Fibroblast of skin of abdomen (primary cell): ENCODE measurements at places on chromosomes 3 and 15.
A peak's percentile ranks its signal among the peaks of the same experiment; 100 is the strongest.

- DNase-seq: peak; percentile 31
Observed at GRCh38 chr15:61173899-61174689, 55.0 kb downstream of the RORA start.

DNA sequence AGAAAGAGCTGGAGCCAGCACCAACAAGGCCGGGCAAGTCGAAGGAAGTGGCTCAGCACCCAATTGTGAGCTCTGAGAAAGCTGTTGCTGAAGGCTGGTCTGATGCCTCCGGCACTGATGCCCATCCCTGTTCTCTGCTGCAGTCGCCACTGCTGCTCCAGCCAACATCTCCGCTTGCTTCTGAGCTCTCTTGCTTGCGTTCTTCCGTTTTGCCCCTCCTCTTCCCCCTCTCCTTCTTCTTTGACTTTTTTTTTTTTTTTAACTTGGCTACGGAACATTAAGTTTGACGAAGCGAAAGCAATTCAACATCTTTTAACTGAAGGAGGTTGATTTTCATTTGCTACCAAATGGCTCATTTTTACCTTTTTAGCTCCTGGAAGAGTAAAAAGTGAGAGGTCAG lies 442.9 kb downstream of the MCTP2 start:
- DNase-seq: no peak

GRCh38 chr15:73849641-73850040 lies 23.7 kb upstream of the TBC1D21 start:
- no peak for DNase-seq

DNA sequence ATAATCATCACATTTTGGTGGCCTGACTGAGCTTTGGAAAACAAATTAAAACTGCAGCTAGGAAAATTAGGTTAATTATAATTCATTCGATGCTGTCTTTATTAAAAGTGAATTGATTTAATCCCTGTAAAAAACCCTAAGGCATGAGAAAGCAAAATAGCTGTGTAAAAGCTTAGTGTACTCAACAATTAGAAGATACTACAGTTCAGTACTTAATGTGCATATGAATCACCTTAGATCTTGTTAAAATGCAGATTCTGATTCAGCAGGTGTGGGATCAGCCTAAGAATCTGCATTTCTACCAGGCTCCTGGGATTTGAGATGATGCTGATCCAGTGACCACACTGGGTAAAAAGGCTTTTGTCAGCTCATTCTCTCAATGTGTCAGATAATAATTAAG lies 559.9 kb upstream of the GOLIM4 start:
- no peak for DNase-seq

DNA sequence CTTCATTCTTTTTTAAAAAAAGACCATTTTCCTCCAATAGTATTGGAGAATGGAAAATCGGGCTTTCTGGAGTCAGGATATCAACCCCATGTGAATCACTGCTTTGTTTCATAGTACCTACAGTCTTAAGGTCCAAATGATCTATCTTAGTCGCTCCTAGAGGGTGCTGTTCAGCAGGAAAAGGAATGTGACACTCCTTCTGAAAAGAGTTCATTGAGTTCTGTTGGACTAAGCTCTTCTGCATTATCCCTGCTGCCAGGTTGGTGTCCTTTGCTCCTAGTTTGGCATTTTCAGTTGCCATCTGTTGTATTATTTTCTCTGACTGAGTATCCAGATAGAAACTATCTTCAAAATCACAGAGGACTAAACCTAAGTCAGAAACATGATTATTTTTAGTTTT lies 57.2 kb downstream of the POLQ start:
- DNase-seq: no peak

DNA sequence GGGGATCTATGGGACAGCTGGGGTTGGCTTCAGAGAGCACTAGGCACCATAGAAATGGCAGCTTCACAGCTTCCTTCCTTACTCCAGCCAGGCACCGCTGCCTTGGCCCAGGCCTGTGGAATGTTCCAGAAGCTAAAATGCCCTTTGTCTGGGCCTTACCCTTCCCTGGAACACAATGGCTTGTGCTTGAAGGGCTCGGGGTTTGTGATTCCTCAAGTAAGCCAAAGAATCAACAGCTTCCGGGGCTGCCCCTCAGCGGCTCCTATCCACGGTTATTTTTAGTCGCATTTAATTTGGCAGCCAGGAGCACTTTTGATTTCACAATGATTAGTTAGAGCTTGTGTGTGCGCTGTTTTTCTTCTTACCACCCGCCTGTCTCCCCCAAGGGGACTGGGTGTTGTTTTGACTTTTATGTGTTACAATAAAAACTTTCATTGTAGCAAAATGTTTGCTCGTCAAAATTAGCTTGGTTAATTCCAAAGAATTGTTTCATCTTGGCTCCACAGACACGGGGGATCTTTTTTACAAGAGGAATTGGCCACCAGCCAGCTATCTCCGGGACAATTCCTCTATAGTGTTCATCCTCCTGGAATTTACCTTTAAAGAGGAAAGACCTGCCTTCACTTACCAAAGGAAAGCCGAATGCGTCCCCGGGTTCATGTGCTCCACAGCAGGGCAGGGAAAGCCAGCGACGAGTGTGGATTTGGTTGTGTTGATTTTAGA lies 73.8 kb downstream of the TLE3 start:
- DNase-seq: peak; percentile 77

DNA sequence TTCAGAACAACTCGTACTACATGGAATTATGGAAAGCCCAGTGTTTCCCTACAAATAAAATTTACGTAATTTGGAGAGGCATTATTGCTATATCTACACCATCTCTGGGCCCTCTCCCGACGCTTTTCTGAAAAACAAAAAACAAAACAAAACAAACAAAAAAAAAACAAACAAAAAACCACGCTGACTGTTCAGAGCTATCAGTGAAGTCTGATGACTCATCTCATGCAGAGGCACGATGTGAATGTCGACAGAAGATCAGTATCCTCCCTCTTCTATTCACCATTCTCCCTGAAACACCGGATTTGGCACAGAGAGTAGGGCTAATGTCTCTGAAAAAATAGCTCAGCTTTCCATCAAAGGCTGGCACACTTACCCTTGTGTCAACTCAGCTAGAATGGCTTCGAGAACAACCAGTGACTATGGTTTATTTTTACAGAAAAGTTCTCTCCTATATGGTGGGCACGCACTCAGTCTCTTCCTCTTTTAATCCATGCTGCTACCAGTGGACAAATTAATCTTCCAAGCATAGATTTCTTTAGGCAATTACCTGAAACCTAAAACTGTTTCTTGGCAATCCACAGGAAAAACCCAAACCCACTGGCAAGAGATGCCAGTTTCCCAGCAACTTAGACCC lies 1.5 kb downstream of the CRBN start:
- DNase-seq: no peak

DNA sequence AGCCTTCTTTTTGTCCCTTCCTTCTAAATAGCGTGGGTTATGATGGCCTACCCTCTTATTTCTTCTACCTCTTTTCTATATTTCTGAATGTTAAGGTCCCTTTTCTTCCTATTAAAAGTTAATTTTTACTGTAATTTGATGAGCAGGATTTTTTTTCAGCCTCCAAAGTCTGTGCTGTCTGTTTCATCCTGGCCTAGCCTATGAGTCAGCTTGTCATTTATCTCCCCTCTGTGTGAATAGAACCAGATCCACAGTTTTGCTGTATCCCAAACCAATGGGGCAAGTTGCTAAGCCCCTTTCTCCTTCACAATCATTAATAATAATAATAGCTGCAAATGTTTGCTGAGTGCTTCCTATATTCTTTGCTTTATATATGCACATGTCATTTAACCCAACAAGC lies 18.1 kb upstream of the C3orf38 start:
- DNase-seq: peak; percentile 16

GRCh38 chr15:40115670-40116093 lies 7.0 kb upstream of the BMF start:
- no peak for DNase-seq

DNA sequence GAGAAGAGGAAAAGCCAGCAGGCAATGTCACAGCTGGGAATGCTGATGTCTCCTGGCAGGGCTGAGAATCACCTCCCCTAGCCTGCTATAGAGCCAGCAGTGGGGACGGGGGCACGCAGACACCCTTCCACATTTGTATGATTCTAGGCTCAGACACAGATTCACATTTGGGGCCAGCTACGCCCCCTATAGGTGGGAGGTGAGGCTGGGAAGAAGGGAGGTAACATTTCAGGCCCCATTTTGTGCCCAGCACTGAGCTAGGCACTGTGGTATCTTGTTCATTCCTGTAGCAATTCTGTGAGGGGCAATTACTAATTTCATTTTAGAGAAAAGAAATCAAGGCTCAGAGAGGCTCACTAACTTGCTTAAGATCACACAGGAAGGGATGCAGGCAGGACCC lies 15.9 kb upstream of the ACAD9 start:
- no peak for DNase-seq

GRCh38 chr3:134665243-134665642 lies 14.4 kb upstream of the KY start:
- no peak for DNase-seq

GRCh38 chr3:107796791-107797190 lies 274.0 kb downstream of the BBX start:
- peak; percentile 72 for DNase-seq

GRCh38 chr15:94736236-94736635 lies 504.9 kb downstream of the MCTP2 start:
- no peak for DNase-seq

DNA sequence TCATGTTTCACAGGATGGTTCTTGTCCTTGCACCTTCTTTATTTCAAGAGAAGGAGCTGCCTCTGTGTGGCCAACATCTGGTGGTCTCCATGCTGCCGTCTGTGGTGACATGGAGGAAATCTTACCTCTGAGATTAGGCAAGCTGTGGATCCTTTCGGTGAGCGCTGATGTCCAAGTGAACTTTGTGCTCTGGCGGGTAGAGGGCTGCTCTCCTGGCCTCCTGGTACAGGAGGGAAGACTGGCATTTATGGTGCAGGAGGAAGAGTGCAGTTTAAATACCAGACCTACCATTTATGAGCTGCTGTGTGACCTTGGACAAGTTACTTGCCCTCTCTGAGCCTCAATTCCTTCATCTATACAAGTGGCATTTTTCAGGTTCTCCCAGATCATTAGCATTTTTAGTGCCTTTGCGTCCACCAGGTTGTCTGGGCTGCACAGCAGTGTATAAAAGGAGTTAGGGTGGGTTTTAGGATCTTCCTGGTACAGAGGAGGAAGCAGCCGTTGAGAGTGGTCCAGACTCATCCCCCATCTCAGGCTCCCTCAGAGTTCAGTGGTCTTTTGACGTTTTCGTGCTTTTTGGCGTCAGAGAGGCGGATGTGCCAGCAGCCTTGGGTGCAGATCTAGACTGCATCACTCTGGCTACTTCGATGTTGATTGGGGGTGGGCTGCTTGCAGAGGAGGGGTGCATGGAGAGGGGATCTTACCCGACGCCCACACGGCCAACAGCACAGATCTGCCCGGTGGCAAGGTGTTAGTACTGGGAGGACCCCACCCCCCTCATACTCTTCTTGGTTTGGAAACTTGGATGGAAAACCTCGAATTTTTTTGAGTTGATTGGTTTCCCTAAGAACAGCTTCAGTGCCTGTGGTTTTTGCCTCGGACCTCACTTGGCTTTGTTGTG lies 162.2 kb downstream of the ITPR1 start:
- no peak for DNase-seq

DNA sequence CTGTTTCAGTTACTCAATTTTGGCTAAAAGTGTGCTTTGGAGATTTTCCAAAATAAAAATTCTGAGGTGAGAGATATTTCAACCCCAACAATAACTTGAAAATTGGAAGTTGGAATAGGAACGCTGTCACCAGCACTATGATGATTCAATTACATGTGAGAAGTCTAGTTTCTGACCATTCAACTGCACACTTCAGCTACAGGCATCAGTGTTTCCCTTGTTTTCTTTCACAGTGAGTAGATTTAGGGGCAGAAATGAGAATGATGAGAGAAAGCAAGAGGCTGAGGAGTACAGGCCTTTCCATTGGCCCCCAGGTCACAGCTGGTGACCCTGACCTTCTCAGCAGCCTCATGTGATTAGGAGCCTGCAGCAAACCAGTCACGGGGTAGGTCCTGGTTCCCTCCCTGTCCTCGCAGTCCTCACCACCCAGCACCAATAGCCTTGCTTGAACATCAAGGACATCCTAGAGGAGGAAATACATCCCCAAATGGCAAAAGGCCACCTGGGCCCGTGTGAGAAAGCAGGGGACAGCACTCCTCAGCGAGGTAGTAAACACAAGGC lies 10.0 kb upstream of the FILIP1L start:
- no peak for DNase-seq

DNA sequence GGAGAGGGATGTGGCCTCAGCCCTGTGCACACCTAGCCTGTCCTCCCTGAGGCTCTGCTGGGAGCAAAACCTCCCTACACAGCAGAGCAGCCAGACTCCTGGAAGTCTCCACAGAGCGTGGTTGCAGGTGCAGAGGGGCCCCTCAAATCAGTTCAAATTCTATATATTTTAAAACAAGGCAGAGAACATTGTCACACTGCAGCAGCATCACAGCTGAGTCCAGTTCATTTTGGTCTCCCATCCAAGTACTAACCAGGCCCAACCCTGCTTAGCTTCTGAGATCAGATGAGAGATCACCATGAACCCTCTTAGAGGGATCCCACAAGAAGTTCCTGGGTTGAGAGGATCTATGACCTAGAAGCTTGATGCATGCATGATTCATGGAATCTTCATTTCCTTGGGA lies 331.0 kb upstream of the RGMA start:
- no peak for DNase-seq

DNA sequence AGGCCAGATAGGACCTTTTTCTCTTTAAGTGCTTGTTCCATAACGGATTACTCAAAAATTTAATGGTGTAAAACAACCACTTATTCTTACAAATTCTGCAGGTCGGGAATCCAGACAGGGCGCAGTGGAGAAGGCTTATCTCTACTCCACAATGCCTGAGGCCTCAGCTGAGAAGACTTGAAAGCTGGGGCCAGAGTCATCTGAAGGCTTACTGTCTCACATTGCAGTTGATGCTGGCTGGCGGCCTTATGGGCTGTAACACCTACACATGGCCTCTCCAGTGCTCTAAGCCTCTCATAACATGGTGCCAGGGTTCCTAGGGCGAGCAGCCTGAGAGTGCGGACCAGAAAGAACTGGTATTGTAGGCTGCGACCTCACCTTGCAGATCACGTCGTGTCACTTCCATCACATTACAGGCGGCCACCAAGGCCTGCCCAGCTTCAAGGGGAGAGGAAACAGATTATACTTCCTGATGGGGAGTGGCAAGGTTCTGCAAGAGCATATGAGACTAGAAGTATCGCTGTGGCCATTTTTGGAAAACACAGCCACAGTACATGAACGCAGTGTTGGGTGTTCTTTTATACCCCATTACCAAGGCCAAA lies 32.4 kb downstream of the CMTM7 start:
- no peak for DNase-seq

DNA sequence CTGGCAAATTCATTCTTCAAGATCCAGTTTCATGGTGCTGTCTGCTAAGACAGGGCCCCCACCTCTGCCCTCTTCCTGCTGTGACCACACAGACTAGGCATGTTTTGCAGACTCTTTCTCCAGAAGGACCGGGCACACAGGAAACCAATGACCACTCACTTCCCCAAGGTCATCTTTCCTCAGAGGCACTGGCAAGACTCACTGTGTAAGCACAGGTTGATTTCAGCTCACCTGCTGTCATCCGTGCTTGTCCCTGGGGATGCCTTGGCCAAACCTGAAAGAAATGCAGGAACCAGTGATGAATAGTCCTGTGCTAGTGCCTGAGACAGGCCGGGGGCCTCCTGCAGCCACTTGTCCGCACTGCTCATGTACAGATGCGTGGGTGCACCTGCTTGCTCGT lies 33.5 kb downstream of the ALS2CL start:
- no peak for DNase-seq

GRCh38 chr3:33388374-33389100 lies 51.7 kb downstream of the UBP1 start:
- DNase-seq: no peak
